ENCODE measurements at places on chromosomes 5 and 9.

DNA sequence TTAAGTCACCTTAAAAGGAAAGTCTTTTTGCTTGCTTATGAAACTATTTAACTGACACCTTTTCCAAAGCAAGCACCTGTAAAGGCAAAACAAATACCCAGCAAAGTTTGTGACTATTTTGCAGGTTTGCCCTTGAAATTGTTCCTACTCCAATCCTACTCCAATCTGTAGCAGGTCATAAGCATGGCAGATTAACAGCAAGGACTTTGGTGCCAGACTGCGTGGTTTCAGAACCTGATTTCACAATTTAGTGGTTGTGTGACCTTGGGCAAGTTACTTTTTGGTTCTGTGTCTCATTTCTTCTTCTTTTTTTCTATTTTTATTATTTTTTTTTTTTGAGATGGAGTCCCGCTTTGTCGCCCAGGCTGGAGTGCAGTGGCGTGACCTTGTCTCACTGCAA, 282.1 kb downstream of the RFX3 start:
- DNase-seq, result no peak

- DNase-seq, result no peak
These were observed 42.7 kb upstream of the SMIM15 start for GRCh38 chr5:61205013-61205412.

- DNase-seq, result no peak
These were observed 79.1 kb downstream of the ZNF618 start for GRCh38 chr9:113955076-113955752.

DNA sequence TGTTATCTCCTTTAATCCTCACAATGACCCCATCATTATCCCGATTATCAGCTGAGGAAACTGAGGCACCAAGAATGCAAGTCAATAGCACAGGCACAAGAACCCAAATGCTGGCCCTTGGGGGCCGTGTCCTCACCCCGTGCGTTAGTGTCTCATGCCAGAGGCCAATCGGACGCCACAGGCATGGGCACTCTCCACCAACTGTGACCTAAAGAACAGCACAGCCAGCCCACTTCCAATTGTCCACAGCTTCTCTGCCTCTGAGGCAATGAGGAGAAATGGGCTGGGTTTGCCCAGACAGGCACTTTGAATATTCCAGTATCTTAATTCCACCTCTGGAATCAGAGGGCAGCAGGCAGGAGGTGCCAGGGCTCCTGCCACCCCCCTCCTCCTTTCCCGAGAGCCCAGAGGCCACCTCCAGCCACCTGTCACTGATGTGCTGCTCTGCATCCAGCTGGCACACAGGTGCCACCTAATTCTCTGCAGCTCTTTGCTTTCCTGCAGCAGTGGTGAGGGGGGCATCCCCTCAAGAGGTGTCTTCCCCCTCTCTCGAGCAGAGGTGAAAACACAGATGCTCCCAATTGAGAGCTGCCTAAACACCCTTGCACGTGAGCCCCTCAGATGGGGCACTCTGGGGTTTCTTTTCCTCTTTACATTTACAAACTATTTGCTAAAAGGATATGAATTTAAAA, 107.5 kb downstream of the ROR2 start:
- DNase-seq, result no peak

DNA sequence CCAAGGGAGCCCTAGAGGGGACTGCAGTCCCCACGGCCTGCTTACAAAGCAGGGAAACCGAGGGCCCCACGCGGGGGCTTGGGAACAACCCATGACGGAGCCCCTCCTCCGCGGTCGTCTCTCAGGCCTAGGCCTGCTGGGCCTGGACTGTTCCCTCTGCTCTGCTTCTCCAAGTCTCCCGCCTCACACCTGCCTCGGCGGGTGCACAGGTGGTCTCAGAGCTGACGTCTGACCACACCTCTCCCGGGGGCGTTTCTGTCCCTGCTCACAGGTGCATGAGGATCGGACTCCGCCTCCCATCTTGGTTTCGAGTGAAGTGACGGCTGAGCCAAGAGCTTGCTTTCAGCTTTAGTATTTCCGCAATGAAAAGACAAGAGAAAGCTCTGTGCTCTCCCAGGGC, 72.1 kb downstream of the MRPL36 start:
- peak; percentile 20 for DNase-seq

- no peak for DNase-seq
These were observed 416.0 kb downstream of the MAN2A1 start for GRCh38 chr5:110105692-110106091.

DNA sequence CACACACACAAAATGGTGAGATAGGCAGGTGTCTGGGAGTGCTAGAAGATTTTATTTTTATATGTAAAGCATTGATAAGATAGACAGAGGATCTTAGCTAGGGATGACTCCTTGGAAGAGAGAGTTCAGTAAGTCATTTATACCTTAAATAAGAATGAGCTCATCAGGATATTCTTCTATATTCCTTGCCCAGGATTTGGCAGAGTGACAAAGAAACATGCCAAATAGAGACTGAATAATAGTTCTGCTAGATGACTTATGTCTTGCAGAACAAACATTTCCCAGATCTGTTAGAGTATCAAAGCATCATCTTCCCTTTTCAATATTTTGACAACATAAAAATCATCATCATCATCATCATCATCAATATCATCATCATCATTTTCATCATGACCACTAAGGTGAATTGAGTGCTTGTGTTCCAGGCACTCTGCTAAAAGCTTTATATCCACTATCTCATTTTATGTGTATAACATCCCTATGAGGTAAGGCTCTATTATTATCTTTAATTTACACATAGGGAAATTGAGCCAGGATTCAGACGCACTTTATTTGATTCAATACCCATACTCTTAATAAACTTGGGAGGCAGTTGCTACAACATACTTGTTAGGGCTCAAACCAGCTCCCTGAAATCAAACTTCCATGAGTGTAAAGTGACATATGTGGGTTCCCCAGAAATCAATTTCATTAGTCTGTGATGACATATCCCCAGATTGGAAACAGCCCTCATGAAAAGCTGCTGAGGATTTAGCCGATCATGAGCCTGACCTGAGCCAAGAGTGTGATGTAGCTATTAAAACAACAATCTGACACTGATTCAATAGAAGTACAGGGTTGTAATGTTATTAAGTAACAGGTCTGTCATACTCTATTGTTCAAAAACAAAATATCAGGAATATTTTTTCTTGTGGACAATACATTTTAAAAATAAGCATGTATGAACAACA, 176.3 kb upstream of the SEMA6A start:
- DNase-seq, result no peak

GRCh38 chr9:102551346-102551745, 443.8 kb upstream of the CYLC2 start:
- no peak for DNase-seq

DNA sequence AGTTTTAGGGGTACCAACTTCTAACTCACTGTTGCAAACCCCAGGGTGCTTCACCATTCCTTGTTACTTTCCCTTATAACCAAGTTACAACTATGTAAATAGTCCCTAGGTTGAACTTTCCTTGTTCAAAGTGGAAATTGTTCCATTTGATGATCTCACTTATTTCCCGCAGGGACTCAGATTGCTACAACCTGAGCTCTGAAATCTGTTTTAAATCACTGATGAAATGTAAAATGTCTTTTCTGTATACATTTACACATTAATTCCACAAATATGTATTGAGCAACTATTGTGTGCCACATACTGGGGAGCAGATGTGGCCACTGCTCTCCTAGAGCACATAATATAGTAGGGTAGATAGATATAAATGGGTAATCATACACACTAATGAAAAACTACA, 69.1 kb upstream of the TARS1 start:
- DNase-seq, result no peak

GRCh38 chr5:139710319-139711066, 62.3 kb downstream of the CXXC5 start:
- peak; percentile 65 for DNase-seq

GRCh38 chr5:122999947-123000563, 36.5 kb downstream of the PPIC start:
- DNase-seq, result peak; percentile 32

DNA sequence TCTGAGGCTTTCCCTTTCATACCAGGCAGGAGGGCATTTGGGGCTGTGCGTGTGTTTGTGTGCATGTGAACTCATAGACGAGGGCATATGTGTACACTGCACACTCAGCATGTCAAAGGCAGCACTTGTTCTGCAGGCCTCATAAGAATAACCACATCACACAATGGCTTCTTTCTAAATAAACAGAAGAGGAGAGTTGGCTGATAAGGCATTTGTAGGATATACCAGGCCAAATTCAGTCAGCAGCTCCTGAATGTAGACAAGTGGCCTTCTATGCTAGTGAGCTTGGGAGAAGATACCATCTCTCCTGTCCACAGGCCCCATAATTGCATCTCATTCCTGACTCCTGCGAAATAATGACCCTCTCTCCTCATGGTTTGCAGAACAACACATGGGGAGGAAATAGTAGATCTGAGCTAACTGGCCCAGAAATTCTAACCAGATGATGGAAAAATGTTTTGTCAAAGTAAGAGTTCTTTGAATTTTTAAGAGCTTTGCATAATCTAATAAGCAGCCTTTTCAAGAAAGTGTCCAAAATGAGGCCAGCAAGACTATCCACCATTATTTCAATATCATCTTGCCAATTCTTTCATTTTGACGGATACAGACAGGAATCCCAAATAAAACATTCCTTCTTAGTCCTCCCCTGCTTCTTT, 60.5 kb upstream of the GAS1 start:
- no peak for DNase-seq

DNA sequence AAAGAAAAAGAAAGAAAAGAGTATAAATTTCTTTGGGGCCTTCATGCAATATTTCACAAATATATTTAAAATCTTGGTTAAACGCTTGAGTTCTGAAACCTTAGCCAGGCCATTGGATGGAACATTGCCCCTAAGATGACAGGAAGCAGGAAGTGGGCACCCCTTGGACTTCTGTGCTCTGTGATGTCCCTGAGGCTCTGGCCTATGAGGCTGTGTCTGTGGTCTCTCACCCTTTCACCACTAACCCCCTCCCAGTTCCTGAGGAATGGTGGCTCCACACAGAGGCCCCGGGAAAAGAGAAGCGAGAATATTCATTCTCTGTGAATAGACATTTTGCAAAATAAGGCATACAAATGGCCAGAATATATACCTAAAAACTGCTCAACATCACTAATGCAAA, 320.5 kb upstream of the PANK3 start:
- no peak for DNase-seq

DNA sequence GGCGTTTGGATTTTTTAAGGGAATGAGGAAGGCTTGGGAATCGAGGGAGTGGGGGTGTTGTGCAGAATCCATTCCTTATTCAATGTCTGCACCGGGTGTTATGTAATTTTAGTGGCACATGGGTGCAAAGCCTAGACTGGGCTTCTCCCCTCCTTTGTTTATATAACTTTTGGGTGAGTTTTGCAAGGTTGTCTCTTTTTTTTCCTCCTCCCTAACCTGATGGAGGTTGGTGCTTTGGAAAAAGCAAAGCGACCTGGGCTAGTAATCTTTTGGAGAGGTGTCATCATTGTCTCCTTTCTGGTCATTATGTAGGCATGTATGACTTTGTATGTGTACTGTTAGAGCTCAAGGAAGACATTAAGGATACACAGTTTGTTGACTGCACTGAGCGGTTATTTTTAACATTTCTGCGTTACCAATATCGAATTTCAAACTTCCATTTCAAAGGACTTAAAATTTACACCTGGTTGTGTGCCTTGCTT, 3.1 kb downstream of the SMARCA2 start:
- no peak for DNase-seq

DNA sequence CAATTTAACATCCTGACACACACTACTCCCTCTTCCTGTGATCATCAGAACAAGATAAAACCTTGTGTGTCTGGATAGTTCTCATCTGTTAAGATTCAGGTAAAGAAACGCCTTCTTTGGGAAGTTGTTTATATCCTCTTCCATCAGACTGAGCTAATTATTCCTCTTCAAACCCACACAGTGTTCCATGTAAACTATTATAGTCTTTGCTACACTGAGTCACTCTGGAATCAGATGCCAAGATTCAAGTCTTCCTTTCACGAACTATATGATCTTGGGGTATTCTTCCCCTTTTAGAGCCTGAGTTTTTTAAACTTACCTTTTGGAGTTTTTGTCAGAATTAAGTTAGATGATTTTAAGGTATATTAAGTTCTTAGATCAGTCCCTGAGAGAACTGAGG, 2.0 kb downstream of the OR1J1 start:
- DNase-seq, result no peak

DNA sequence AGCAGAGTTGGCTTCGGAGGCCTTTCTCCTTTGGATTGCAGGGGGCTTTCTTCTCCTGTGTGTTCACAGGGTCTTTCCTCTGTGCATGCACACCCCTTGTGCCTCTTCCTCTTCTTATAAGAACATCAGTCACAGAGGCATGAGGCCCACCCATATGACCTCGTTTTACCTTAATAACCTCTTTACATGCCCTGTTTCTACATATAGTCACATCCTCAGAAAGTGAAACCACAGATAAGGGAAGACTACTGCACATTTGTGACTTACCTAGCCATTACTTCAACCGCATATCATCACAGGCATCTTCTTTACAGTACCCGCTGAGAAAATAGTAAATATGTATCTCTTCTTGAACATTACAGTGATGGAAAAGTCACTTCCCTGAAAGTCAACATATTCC, 204.9 kb upstream of the TARS1 start:
- no peak for DNase-seq

GRCh38 chr5:103475629-103476240, 86.9 kb downstream of the NUDT12 start:
- DNase-seq, result no peak

GRCh38 chr5:173473288-173473687, 143.2 kb downstream of the BOD1 start:
- DNase-seq, result no peak

DNA sequence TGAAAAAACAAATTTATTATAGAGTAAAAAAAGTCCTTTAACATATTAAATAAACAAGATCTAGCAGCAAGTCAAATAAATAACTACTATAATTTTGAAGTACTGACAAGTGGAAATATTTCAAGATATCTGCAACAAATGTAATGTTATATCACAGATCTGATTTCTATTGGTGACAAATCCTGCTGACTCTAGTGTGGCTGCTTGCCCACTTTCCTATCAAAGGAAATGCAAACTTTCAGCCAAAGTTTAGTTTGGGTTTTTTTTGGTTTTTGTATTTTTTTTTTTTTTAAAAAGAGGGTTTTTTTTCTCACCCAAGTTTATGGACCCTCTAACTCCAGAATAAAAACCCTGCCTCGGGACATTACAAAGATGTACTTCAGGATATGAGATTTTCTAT, 12.9 kb downstream of the ADRA1B start:
- no peak for DNase-seq

DNA sequence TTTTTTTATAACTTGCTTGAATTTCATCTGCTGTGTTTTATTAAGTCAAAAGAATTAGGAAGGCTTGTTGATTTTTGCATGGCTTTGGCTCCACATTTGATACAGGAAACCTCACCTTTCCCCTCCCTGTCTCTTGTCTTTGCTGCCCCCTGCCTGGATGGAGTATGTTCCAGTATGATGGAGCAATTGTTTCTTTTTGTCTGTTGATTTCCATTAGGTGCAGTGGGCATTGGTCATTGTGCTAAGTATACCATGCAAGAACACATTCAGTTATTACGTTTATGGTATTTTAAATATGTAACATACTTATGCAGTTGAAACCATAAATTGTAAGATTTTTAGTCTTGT, 19.6 kb downstream of the TJP2 start:
- no peak for DNase-seq
